Spinal cord (tissue), 10 donors: ENCODE measurements at places on chromosomes 3 and 15.

- DNase-seq = no peak
Observed at GRCh38 chr3:98029083-98029482, 6.0 kb downstream of the GABRR3 start.

- DNase-seq = peak; percentile 35
Observed at GRCh38 chr3:49469037-49469935, 781 bp upstream of the DAG1 start.

DNA sequence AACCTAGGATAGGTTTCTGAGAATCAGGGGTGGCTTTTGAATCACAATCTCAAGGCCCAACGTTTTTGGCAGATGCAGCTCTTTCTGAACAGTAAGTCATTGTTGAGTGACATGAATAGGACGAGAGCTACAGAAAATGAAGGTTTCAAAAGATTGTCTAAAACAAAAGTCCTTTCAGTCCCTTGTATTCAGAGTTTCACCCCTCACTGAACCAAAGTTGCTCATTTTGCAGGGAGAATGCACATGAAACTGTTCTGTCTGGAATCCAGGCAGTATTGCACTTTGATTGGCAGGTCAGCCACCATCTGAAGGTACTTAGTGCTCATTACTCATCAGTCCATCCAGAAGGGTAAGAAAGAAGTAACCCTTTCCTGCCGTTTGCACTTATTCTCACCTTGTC is 24.1 kb upstream of the RASGRP1 start:
- DNase-seq = peak; percentile 32

DNA sequence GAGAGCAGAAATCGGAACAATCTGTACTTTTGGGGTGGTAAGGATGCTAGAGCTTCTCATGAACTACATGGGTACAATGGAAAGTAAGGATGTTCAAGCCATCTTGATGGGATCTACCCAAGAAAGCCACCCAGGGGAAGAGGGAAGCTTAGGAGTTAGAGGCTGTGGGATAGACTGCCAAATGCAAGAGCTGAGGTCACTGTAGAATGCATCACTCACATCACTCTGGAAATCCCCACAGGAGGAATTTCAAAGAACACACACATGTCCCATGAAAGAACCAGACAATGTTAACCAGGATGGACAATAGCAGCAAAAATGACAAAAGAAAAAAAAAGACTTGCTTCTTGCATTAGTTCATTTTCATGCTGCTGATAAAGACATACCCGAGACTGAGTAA is 32.8 kb upstream of the UBE2E2 start:
- no peak for DNase-seq

- DNase-seq = no peak
Observed at GRCh38 chr3:182921665-182922355, 58.5 kb downstream of the DCUN1D1 start.

GRCh38 chr15:80819001-80819400 is 39.8 kb downstream of the CEMIP start:
- no peak for DNase-seq

- no peak for DNase-seq
Observed at GRCh38 chr15:69037482-69037881, 23.0 kb downstream of the NOX5 start.

DNA sequence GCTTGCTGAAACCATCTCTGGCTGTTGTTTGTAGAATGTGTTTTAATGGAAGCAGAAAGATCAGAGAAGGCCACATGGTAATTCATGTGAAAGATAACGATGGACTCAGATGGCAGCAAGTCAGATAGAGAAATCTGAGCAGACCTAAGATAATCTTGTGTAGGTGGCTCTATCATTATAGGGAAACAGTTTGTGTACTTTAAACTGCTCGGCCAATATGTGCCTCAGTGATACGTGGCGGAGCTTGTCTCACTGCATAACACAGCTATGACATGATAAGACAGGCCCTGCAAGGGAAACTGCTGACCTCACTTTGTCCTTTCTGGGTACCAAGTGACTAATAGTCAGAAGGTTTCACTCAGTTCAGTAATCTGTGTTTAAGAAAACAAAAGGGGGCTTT is 51.0 kb downstream of the MME start:
- no peak for DNase-seq

DNA sequence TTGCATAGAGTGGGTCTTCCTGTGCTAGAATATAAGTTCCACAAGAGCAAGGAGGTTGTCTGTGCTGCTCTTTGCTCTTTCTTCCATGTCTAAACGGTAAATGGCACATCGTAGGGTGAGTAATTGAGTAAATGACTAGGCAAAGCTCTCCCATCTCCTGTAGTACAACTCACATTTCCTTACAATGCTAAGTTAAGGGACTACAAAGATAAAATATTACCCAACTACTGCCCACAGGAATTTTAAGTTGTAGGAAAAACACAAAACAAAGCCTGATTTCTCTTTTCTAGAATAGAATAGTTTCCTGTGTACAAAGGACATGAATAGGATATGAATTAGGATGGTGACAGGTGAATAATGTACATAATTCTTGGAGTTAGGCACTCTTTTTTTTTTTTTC is 19.9 kb upstream of the LRIG1 start:
- DNase-seq = no peak

DNA sequence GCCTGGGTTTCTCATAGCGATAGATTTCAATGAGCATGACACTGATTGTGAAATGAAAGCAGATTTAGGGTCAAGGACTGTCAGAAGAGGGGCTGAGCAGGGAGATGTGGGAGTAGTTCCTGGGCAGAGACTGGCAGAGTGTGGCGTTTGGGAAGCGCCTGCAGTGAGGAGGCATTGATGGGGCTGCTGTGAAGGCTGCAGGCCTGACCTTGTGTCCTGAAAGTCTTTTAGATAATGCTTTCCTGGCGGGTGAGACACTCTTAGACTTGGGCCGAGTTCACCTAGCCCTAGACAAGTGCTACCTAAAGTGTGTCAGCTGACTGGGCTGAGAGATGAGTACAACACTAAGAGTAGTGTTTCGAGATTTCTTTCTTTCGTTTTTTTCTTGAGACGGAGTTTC is 20.7 kb downstream of the USP13 start:
- DNase-seq = no peak

- DNase-seq = no peak
Observed at GRCh38 chr3:132703733-132704132, 18.5 kb downstream of the NPHP3 start.

GRCh38 chr15:49621401-49621811 is 558 bp downstream of the DTWD1 start:
- DNase-seq = no peak

DNA sequence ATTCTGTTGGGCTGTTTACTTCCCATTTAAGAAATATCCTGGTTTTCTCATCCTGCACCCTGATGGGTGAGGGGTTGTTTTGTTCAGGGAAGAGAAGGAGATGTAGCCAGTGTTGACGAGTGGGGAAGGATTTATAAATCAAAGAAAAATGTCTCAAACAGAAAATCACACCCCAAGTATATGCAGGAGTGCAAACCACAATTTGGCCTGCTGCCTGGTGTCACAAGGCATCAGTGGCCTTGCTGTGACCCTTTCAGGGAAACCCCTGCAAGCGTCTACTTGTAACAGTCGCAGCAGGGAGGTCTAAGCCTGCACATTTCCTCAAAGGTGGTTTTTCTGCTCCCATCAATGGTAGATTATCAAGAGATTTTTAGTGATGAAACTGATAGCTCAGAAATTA is 132.6 kb upstream of the LRRN1 start:
- DNase-seq = no peak

GRCh38 chr3:27861046-27862036 is 139.2 kb upstream of the EOMES start:
- DNase-seq = no peak

DNA sequence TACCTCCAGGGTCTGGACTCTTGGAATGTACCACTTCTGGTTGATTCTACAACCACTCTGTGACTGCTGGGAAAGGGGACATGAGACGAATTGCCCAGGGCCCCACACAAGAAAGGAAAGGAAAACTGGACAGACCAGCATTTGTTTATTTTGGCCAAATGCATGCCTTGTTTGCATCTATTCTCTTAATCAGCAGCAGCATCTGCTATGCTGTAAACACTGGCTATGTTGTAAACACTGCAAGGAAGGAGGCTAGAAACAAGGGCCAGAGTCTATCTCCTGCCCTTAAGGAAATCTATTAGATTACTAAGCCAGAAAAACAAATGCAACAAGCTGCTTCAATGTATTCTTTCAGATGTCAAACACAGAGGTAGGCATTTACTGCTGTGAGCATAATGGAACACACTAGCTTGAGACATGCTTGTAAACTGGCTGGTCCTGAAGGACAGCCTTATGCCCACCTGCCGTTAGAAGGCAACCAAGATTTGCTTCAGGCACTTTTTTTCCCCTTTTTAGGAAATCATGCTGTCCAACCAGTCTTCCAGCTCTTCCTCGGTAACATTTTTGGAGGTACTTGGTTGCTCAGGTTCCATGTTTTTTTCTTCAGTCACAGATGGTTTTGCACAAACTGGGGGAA is 102.1 kb upstream of the CHRM5 start:
- no peak for DNase-seq

GRCh38 chr3:44415421-44415820 is 62.0 kb downstream of the ZNF445 start:
- DNase-seq = no peak

DNA sequence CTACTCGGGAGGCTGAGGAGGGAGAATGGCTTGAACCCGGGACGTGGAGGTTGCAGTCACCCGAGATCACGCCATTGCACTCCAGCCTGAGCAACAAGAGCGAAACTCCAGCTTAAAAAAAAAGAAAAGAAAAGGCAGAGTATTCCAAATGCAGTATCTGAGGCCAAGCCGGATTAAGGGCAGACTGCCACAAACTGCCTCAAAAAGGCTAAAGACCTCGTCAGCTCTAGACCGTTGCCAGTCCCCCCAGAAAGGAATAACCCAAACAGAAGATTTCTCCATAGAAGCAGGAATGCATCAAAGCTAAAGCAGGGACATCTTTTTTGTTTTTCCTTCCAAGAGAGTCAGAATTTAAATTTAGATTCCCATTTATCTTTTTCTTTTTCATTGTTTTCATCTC is 72.9 kb downstream of the TM4SF4 start:
- DNase-seq = peak; percentile 84

DNA sequence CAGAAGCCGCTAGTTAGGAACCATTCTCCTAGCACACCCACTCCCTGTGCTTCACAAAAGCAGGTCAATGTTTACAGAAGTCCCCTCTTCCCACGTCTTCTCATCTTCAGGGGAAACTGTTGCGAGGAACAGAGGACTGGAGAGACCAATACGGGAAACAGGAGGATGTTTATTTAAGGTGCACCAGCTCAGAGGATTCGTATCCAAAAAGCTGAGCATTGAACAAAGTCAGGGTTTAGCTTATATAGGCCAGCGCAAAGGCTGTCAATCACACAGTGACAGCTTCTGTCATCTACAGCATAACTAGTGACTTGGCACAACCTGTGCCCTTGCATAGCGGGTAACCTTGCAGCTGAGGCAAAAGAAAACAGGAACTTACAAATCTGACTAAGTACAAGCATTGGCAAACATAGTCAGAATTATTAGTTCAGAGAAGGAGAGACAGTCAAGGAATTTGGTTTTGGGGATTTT is 61.3 kb downstream of the ZDHHC19 start:
- DNase-seq = no peak

DNA sequence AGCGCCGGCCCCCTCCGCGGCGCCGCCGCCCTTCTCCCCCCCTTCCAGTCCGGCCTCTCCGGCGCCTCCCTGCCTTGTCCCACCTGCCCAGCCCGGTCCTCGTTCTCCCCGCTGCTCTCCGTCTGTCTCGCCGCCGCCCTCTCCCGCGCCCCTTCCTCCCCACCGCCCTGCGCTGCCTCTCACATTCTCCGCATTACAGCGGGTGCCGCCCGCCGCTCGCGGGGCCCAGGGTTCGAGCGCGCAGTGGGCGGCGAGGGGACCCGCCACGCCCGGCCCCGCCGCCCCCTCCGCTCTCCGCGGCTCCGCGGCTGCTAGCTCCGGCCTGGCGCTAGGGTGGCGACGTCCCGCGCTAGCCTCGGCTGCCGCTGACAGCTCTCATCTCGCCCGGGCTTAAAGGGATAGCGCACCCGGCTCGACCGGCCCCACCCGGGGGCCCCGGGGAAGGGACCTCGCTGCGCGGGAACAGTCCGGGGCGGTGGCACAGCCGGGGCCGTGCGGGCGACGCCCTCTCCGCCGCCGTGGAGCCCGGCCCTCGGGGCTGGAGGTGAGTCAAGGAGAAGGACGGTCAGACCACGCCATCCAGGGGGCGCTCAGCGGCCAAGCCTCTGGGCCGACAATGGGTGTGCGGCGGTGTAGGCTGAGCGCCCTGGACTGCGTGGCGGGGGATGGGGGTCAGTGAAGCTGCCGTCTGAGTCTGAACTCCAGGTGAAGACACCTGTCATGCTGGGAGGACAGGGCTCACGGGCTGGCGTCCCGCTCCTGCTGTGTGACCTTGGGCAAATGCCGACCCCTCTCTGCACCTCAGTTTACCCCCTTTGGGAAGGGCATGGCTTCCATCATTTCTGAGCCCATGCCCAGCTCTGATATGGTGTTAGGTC is 187.4 kb upstream of the LINGO1 start:
- DNase-seq = peak; percentile 58

DNA sequence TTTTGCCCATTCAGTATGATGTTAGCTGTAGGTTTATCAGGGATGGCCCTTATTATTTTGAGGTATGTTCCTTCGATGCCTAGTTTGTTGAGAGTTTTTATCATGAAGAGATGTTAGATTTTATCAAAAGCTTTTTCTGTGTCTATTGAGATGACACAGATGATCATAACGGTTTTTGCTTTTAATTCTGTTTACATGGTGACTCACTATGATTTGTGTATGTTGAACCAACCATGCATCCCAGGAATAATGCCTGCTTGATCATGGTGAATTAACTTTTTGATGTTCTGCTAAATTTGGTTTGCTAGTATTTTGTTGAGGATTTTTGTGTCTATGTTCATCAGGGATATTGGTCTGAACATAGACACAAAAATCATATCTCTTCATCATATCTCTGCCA is 8.3 kb downstream of the GPR156 start:
- no peak for DNase-seq

GRCh38 chr3:110067527-110067926 is 730.2 kb upstream of the DPPA4 start:
- DNase-seq = no peak

DNA sequence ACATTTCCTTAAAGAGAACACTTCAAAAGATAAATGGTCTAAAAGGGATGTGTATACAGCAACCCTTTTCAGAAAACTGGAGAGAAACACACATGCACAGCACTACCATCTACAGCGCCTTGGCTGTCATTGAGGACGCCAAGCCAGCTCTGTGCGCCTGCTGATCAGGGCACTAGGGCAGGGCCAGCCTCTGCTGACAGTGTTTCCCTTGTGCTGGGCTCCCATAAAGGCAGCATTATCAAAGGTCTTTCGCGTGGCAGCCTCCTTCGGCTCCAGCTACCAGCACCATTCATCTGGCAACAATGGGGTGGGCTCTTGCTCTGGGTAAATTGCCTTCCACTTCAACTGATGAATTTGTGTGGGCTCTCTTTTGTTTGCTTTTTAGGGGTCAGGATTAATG is 53.4 kb downstream of the LDHAL6B start:
- peak; percentile 49 for DNase-seq

GRCh38 chr3:99323940-99324339 is 314.5 kb upstream of the COL8A1 start:
- no peak for DNase-seq

- DNase-seq = no peak
Observed at GRCh38 chr3:142165194-142165593, 15.8 kb upstream of the TFDP2 start.

- DNase-seq = no peak
Observed at GRCh38 chr15:63233667-63234423, 43.6 kb upstream of the APH1B start.

- no peak for DNase-seq
Observed at GRCh38 chr3:197111685-197112084, 82.1 kb upstream of the MELTF start.
